Activated T-cell treated with anti-CD3 and anti-CD28 coated beads, Interleukin-2, amount 50 U/mL, for 24 hours (primary cell): ENCODE measurements at places on chromosomes 2 and 18.

- DNase-seq: no peak
Observed at GRCh38 chr2:101109451-101110118, 41.6 kb downstream of the TBC1D8 start.

DNA sequence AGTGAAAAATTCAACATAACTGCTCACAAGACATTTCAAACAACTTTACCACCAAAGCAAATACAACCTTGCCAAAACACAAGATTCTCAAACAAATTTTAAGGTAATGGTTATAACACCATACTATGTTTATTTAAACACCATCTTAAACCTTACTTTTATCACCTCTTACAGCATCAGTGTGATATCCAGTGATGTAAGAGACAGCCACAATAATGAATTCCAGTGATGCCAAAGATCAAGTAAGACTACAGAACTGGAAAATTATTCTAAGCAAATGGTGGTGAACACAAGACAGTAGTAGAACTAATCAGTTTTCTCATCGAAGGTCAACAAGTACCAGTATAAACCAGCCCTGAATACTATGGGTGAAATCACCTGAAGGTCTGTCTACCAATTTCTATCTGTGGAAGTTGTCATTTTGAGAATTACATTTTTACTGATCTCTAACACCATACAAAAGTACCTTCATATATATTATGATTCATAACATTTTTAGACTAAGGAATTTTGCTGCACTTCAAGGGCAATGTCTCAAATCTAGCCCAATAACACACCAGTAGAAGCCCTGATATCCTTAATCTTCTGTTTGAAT lies 146.2 kb downstream of the RBMS1 start:
- DNase-seq: no peak

DNA sequence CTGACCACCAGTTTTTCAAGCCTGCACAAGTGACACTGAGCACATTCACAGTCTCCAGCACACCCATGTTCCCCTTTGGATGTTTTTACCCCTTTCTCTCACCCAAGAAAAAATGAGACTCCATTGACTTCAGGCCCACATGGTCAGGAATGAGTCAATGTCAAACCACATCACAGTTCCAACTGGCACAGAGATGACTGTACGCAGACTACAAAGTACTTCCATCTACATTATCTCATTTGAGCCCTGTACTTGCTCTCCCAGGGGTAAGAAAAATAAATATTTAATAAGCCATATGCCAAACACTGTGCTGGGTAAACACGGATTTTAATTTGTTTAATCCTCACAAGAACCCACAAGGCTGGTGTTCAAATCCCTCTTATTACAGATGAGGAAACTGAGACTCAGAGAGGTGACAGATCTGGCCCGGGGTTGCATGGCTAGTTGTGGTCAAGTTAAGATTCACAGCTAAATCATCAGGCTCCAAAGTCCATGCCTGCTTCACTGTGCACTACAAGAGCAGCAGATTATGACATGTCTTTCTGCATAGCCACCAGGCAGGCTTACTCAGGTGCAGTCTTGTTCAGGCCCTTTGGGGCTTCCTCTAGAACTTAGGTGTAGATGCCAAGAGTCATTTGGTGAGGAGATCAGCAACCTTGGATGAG lies 106.1 kb downstream of the TXNL1 start:
- no peak for DNase-seq

DNA sequence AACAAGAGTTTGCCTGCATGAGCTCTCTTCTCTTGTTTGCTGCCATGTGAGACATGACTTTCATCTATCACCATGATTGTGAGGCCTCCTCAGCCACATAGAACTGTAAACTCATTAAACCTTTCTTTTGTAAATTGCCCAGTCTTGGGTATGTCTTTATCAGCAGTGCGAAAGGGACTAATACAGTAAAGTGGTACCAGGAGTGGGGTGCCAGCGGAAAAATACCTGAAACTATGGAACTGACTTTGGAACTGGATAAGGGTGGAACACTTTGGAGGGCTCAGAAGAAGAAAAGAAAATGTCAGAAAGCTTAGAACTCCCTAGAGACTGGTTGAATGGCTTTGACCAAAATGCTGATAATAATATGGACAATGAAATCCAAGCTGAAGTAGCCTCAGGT lies 260.9 kb downstream of the DSC3 start:
- DNase-seq: no peak

DNA sequence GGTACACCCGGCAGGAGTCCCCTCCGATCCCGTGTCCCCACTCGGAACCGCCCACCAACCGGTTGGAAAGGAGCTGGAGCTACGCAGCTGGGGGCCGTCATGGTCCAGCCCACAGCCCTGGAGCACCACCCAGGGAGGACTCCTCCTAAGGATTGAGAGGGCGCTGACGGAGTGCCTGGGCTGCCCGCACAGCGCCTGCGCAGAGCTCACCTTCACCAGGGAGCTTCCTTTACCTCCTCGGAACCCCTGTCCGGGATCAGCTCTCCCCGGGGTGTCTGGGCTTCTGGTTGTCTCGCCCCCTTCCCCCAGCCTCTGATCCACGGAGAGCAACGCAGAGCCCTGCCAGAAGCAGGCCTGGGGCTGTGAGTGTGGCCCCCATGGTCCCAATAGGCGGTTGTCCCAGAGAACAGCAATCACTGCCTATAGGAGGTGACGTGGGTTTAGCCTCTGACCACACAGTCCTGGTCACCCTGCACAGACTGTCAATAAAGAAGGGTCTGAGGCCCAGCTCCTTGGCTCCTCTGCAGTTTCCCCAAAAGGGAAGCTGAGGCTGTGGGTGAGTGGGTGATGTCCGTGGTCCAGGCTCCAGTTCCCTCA lies 14.6 kb downstream of the ALPG start:
- DNase-seq: no peak

GRCh38 chr2:96888072-96889011 lies 18.5 kb upstream of the SEMA4C start:
- no peak for DNase-seq

DNA sequence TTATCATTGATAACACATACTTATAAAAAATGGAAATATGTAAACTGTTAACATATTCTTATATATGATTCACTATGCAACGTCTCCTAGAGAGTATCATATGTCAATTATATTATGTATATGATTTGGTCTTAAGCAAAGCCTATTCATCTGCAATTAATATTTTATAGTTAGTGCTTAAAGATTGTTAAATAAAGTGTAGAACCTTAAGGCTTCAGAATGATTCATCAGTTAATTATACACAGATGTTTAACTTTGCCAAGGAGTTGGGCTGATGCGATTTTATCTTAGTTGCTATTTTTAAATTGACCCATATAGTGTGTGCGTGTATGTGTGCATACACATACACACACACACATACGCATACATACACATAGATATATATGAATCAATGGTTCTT lies 323.1 kb downstream of the RBM43 start:
- no peak for DNase-seq

DNA sequence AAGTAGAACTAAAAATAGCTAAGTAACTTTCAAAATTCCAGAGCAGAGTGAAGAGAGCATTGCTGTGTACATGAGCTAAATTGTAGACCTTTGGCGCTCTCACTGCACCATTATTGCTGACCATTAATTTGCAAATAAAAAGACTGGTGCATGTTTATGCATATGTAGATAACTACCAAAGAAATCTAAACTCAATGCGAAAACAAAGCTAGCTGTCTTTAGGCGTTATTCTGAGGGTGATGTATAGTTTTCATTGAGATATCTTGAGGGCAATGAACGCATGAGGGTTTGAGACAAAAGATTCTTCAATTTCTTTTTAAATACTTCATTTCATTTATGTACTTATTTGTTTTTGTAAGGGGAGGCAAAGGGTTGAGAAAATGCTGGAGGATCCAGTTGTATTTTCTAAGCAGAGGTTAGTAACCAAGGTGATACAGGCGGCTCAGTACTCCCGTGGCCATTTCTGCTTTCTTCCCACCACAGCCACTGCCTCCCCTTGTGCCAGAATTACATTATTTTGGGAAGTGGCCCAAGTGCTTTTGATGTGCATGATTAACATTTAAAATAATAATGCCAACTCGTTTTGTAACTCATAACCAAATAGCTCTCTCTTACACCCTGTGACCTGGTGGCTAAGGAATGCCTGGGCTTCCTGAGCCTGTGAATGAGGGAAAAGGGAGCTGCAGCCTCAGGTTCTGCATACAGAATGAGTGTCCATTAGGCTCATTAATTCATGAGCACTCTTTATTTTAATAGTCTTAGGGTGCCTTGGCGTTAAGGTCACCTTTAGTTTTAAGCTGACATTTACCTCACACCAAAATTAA lies 797.8 kb upstream of the GYPC start:
- DNase-seq: no peak

GRCh38 chr18:55264108-55264507 lies 304.8 kb upstream of the CCDC68 start:
- no peak for DNase-seq

GRCh38 chr18:78605255-78605654 lies 374.4 kb upstream of the SALL3 start:
- DNase-seq: no peak

GRCh38 chr18:49988733-49989132 lies 175.4 kb upstream of the ACAA2 start:
- DNase-seq: no peak

- no peak for DNase-seq
Observed at GRCh38 chr2:239499726-239500573, 99.1 kb upstream of the HDAC4 start.

DNA sequence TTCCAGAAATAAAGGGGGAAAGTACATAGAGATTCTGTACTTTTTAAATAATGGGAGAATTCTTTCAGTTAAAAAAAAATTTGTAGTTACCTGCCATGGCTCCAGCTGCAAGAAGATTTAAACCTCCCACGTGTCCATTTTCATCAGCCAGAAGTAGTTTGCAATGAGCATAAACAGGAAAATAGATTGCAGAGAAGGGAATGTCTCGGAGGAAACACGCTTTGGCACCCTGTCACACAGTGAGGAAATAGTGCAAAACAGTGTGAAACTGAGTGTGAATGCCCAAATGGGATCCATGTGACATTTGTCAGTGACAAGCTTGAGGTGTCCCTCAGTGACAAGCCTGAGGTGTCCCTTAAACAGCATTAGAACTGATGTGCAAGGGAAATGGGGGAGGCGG lies 102.7 kb downstream of the SLC25A12 start:
- DNase-seq: no peak

DNA sequence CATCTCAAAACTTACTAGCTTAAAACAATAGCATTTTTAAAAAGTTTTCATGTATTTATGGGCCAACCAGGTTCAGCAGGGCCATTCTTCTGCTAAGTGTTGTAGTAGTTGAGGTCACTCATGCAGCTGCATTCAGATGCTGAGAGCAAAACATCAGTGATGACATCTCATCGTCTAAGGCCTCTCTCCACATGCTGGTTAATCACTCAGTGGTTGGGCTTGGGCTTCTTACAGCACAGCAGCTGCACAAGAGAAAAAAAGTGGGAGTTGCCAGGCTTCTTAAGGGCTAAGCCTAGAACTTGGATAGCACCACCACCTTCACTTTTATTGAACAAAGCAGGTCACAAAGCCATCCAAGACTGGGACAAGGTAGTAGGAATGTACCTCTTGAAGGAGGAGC lies 190.3 kb downstream of the IRS1 start:
- DNase-seq: no peak

- no peak for DNase-seq
Observed at GRCh38 chr18:50982802-50983179, 15.0 kb downstream of the ELAC1 start.

- no peak for DNase-seq
Observed at GRCh38 chr2:117679952-117680351, 134.5 kb upstream of the DDX18 start.
